ENCODE measurements at places on chromosomes 1 and 21.

DNA sequence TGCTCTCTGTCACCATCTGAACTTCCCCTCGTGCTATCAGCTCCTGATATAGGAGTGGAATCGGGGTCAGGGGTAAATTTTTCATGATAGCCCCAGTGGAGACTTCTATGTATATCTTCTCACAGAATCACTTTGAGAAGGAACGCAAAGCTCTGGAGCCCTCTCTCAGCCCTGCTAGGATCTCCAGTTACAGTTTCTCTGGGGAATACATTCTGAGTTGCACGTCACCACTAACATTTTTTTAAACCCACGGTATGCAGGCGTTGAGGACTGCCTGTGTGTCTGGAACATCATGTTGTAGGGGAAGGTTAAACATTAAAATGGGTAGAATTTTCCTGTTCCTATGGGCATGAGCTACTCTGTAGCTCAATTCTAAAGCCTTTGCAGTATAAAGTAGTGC lies 116.4 kb upstream of the FAM78B start:
- no peak for DNase-seq

GRCh38 chr1:153534226-153534924 lies 1.4 kb downstream of the S100A6 start:
- DNase-seq = no peak

DNA sequence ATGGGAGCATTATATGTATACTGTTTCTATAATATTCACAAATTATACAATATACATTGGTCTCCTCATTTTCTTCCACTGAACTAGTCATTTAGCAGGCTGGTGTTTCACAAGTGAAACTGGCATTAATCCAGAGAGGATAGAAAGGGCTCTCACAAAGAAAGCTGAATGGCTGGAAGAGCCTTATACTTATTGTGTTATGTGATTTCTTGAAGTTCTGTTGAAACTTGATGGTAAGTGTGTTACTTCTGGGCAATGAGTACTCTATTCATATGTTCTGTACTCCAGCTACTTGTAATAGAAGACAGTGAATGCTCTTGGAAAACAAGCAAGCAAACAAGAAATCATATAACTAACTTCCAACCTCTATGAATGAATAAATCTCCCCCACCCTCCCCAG lies 14.9 kb downstream of the STX12 start:
- DNase-seq = peak; percentile 62

DNA sequence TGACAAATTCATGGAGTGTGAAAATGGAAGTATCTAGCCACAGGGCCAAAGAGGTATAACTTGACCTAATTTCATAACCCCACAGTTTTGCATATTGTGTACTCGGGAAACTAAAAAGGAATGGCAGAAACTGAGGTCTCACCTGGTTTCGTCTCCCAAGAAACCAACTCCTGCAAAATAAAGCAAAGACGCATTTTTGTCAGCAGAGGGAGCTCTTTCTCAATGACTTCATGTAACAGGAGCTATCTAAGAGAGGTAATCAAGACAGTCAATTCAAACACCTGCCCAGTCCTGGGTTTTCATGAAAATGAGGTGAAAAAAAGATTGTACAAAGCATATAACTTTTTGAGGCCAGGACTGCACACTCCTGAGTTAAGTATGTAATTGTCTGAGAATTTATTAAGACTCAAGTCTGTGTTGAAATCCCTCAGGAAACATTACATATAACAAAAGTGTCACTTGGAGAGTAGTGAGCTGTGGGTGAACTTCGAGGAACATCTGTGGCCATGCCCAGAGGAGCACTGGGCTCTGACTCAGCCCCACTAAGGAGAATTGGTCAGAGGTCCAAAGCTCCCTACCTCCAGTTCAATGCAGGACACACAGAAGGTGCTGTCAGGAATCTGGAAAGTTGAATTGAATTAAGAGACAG lies 17.6 kb downstream of the FCRL4 start:
- DNase-seq = peak; percentile 60

- no peak for DNase-seq
Observed at GRCh38 chr1:56034847-56035481, 544.4 kb downstream of the PLPP3 start.

GRCh38 chr21:20652846-20653245 lies 345.4 kb upstream of the NCAM2 start:
- DNase-seq = no peak
